ENCODE measurements at places on chromosomes 3 and 15.
A peak's percentile ranks its signal among the peaks of the same experiment; 100 is the strongest.

GRCh38 chr15:68875377-68876116, 54.8 kb upstream of the SPESP1 start:
- peak; percentile 60 for DNase-seq

DNA sequence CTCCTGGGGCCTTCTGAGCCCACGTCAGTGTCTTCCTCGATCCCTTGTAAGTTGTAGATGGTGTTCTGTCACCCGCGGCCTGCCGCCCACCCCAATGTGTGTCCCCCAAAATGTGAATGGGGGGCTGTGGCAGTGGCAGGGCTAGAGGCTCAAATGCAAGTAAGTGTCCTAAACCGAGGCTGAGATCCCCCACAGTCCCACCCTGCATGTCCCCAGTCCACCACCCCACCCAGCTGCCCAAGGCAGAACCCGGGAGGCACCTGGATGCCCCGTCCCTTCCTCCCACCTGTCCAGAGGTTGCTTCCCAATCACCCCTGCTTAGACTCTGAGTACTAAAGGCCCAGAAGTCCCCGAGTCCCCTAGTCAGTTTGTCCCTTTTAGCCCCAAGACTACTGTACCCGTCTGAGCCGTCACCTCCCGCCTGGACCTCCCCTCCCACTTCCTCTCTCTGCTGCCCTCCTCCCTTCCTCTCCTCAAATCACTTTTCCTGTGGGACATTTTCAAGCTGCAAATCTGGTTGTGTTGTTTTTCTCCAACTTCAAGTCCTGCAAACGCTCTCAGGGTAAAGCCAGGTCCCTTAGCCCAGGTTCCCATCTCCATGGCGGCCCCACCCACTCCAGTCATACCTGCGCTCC, 11.8 kb upstream of the PLXND1 start:
- no peak for DNase-seq

DNA sequence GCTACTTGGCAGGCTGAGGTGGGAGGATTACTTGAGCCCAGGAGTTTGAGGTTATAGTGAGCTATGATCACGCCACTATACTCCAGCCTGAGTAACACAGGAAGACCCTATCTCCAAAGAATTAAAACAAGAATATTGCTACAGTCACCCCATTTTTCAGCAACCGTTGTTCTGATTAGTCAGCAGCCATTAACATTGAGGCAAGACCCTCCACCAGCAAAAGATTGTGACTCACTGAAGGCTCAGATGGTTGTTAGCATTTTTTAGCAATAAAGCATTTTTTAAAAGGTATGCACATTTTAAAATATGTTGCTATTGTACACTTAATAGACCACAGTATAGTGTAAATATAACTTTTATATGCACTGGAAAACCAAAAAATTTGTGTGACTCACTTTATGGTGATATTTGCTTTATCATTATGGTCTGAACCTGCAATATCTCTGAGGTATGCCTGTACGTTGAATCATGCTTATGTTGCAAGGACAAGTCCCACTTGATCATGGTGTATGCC, 492.6 kb downstream of the SQOR start:
- DNase-seq: no peak

DNA sequence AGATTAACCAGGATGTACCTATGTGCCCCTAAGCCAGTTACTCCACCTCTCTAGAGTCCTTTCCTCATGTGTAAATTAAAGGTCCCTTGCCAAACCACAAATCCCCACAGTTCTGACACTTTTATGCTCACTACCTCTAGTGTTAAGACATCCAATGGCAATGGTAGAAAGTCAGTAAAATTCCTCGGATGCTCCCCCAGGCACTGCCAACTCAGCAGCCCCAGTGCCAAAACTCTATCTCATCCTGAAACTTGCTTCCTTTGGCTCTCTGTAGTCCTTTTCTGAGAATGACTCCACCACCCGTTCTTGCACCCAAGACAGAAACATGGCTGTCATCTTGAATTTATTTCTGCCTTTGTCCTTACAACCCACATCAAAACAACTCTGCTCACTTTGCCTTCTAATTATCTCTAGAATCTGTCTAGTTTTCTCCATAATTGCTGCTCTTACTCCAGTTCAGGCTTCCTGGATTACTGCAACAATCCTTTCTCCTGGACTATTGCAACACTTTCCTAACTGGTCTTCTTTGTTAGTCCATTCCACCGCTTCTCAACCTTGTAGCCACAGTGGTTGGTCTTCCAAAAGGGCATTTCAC, 41.6 kb downstream of the MB21D2 start:
- no peak for DNase-seq

DNA sequence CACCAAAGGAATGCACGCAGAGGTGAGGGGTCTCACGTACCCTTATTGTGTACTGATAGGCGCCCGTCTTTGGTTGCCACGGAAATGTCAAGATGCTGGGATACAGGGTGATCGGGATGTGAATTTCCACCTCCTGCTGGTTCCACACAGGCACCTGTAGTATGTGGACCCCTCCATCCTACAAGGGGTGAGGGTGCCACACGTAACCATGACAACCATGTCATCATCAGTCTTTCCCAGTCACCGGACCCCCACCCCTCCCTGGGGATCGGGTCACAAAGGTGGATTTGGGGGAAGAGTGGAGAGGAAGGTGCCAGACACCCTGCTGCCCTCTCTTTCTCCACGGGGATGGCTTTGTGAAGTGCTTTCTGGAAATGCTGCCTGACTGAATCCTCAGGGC, 44.7 kb downstream of the NUP210 start:
- DNase-seq: no peak

GRCh38 chr15:93983526-93983925, 247.8 kb upstream of the MCTP2 start:
- DNase-seq: no peak

DNA sequence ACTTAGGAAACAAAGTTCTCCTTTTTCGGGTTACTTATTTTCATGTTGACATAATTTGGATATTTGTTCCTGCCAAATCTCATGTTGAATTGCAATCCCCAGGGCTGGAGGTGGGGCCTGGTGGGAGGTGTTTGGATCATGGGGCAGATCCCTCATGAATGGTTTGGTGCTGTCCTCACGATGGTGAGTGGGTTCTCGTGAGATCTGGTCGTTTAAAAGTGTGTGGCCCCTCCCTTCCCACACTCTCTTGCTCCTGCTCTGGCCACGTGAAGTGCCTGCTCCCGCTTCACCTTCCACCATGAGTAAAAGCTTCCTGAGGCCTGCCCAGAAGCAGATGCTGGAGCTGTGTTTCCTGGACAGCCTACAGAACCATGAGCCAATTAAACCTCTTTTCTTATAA, 43.7 kb upstream of the MCF2L2 start:
- DNase-seq: no peak

DNA sequence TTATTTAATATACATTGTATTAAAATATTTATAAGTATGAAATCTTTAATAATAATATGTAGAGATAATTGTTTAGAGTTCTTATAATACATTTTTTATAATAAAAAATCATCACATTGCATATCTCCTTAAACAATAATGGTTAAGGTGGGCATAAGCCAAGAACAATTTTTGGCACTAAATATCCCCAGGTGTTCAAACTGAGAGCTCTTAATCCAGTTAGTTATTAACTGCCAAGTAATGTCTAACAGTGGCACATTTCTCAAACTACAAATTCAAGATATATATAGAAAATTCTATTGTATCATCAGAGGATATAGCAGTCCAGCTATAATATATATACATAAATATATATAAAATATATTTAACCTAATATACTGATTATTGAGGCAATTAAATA, 680.8 kb downstream of the SI start:
- DNase-seq: no peak

- DNase-seq: no peak
These were observed 54.8 kb downstream of the UBP1 start for GRCh38 chr3:33385423-33385822.

GRCh38 chr3:173933113-173933512, 535.6 kb downstream of the NLGN1 start:
- no peak for DNase-seq

DNA sequence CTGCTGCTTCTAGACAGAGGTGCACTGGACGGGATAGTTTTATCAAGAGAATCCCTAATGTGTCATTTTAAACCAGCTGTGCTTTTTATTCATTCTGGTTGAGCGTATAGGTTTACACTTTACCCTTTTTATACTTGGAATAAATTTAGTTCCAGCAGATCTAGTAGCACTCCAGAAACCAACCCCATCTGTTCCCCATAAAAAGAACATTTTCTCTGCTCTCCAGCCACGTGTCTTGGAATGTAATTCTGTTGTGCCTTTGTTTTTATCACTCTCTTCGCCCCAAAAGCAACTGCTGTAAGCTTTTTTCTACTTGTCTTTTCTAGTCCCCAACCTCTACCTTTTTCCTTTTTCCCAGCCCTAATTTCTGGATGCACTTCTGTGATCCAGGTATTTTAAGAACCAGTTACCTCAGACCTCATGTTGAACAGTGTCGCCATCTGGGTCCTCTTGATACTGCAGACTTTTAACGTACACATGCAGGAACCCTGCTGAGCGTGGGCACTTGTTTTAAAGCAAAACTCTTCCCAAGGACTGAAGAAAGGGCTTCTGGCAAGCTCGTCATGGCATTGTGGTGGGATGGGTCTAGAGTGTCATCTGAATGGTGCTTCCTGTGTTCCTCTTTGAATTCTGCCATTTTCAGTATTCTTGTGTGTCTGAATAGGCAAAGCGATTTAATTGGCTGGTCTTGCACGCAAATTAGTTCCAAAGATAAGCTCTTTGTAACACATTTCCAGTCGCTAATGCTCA, 5.7 kb upstream of the EXOG start:
- DNase-seq: no peak

DNA sequence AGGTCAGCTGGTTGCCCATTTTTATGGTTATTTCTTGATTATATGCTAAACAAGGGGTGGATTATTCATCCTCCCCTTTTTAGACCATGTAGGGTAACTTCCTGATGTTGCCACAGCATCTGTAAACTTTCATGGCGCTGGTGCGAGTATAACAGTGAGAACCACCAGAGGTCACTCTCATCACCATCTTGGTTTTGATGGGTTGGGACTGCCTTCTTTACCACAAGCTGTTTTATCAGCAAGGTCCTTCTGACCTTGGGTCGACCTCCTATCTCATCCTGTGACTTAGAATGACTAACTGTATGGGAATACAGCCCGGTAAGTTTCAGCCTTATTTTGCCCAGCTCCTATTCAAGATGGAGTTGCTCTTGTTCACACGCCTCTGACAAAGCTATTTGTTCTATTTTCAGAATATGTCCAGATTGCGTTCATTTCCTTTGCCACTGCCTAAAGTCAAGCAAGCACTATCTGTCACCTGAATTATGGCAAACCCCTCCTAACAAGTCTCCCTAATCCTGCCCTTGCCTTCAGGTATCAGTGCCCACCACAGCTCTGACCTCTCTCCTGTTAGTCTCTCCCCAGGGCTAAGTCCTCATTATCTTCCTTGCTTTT, 308.5 kb downstream of the ROBO2 start:
- DNase-seq: no peak

GRCh38 chr3:73498764-73499622, 125.7 kb downstream of the PDZRN3 start:
- DNase-seq: no peak

DNA sequence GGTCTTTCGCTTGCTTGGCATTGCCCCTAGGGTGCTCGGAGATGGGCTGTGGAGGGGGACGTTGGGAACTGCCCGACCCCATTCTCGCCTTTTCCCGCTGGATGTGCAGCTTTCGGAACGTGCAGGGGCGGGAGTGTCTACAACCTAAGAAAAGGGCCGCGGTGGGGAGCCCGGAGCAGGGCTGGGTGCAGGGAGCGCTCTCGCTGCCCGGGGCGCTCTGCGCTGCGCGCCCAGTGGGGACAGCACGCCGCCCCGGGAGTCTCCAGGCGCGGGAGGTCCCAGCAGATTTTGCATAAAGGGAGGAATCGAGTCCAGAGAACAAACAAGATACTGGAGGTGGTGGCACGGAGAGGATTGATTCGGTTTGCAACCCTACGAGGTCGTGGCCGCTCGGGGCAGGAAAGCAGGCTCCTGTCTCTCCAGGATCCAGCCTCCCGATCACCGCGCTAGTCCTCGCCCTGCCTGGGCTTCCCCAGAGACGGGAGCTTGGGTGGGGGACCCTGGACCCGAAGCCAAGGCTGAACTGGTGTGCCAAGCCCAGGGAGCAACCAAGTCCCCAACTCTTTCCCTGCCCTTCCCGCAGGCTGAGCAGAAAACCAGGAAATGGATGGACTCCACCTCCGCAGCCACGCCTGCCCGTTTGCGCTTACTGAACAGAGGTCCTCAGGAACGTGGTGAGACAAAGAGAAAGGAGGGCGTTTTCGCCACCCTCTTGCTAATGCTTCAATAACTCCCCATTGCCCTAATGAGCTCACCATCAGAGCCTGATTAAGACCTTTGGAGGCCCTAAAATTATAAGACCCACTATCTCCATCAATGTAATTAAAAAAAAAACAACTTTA, 59.7 kb downstream of the NOX5 start:
- DNase-seq: no peak

- DNase-seq: no peak
These were observed 77.7 kb upstream of the RAD18 start for GRCh38 chr3:9040996-9041395.

DNA sequence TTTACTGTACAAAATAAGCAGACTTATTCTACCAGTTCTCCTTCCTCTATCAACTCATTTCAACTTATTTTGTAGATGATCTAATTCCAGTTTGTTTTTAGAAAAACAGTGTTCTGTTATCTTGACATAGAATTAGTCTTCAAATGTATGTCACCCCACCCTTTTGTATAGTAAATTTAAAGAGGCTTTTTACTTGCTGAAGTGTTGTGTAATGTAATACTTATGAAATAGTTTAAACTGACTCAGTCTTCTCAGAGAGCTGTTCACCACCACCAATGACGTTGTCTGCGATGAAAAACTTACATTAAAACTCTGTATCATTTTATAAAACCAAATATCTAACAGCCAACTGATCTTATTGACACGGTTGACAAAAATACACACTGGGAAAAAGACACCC, 82.9 kb downstream of the RAP2B start:
- no peak for DNase-seq

DNA sequence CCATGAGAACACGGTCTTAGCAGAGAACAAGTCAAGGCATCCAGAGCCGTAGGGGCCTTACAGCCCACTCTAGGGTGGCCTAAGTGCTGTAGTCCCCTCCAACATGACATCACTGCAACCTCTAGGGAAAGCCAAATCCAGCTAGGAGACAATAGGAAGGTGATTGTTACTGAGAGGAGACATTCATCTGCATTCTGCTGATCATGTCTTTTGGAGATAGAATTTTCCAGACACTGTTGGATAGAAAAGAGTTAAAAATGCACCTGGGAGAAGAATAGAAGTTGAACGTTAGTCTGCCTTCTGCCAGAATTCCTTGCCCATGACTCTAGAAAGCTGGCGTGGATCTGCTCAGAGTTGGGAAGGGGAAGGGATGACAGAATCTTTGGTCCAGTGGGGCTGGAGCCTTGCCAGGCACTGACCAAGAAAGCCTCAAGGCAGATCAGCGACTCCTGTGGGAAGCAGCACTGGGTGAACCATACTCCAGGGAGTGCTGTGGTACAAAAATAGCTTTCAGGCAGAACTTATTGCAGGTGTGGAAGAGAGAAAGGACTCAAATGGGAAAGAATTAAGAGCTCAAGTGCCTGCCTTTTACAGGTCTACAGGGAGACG, 44.8 kb upstream of the RAF1 start:
- peak; percentile 71 for DNase-seq

- no peak for DNase-seq
These were observed 623.8 kb upstream of the AGTR1 start for GRCh38 chr3:148073721-148074456.

GRCh38 chr3:113000691-113001090, 9.9 kb downstream of the GTPBP8 start:
- no peak for DNase-seq
